ENCODE measurements at places on chromosomes 16 and 17.

- no peak for DNase-seq
These were observed 84.7 kb downstream of the LMF1 start for GRCh38 chr16:886084-886543.

GRCh38 chr16:5911241-5911640 is 813.6 kb upstream of the EEF2KMT start:
- DNase-seq: no peak

GRCh38 chr17:75445296-75445695 is 11.1 kb upstream of the TMEM94 start:
- DNase-seq: no peak

DNA sequence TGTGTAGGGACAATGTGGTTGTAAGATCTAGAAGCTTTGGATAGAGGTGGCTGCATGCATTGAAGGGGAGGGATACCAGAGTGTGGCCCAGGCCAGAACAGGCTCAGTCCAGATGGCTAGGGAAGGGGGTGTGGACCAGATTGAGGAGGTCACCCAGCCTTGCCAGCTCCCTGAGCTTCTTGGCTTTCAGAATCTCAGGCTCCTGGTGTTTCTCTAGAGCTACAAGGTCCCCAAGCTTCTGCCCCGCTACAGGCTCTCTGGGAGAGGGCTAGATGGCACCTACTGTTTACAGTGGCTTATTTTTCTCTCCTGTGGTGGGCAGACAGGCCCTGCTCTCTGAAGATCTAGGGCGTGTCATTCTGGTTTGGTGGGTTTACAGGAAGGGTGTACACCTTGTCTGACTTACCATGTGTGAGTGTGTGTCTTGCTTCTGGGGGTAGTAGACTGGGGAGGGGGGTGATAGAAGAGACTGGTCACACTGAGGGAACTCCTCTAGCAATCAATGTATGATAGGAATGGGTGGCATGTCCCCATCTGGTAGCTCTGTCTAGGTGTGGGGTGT is 1.1 kb downstream of the RARA start:
- no peak for DNase-seq

- no peak for DNase-seq
These were observed 13.7 kb downstream of the LIMD2 start for GRCh38 chr17:63686138-63686685.
